Testis (tissue), 5 donors: ENCODE measurements at places on chromosomes 5 and 9. TPM values are rescaled to one million over a fixed set of nuclear protein-coding genes. Genes with fewer than 3 reads are reported as not detected.

AGGF1 gene
- total RNA-seq, result 50.4 TPM

ADGRV1 gene
- 18.0 TPM for total RNA-seq

EGFLAM gene
- 12.0 TPM for total RNA-seq

LIX1 gene
- not detected for total RNA-seq

EIF4E1B gene
- 0.99 TPM for total RNA-seq

KIAA0825 gene
- 9.3 TPM for total RNA-seq

GPX8 gene
- 12.3 TPM for total RNA-seq

SLC6A3 gene
- 1.5 TPM for total RNA-seq

ZCCHC7 gene
- total RNA-seq, result 18.5 TPM

FEM1C gene
- 28.7 TPM for total RNA-seq

CERCAM gene
- 21.7 TPM for total RNA-seq

ADAMTS6 gene
- 43.1 TPM for total RNA-seq

PAIP2 gene
- 150 TPM for total RNA-seq

ELAVL2 gene
- total RNA-seq, result 75.7 TPM

SLC4A9 gene
- total RNA-seq, result 0.81 TPM

CORO2A gene
- 50.5 TPM for total RNA-seq

SLC36A3 gene
- 4.2 TPM for total RNA-seq

GABRA1 gene
- total RNA-seq, result not detected

FCN1 gene
- total RNA-seq, result 0.19 TPM

SLC25A2 gene
- total RNA-seq, result 4.4 TPM

SMIM33 gene
- not detected for total RNA-seq

PROB1 gene
- 2.7 TPM for total RNA-seq

PLAC8L1 gene
- 7.8 TPM for total RNA-seq

LVRN gene
- 0.99 TPM for total RNA-seq

PIP5K1B gene
- 66.9 TPM for total RNA-seq

RANBP17 gene
- 63.9 TPM for total RNA-seq

C9orf85 gene
- 11.8 TPM for total RNA-seq

SPINK1 gene
- not detected for total RNA-seq

PFN3 gene
- 27.5 TPM for total RNA-seq

TAF11L5 gene
- total RNA-seq, result not detected

MARCOL gene
- not detected for total RNA-seq

FGD3 gene
- 14.3 TPM for total RNA-seq

DAB2IP gene
- 102 TPM for total RNA-seq

KYAT1 gene
- total RNA-seq, result 18.0 TPM

CCNI2 gene
- total RNA-seq, result 2.7 TPM

NDUFS6 gene
- 54.9 TPM for total RNA-seq

TUSC1 gene
- 27.2 TPM for total RNA-seq

PCDHGC4 gene
- 6.1 TPM for total RNA-seq

LHX2 gene
- 5.1 TPM for total RNA-seq

MARVELD2 gene
- 5.5 TPM for total RNA-seq

F12 gene
- 5.3 TPM for total RNA-seq

TEK gene
- total RNA-seq, result 3.2 TPM

SPATA31A3 gene
- 1.9 TPM for total RNA-seq

PCDHA1 gene
- total RNA-seq, result 1.7 TPM

DAPK1 gene
- total RNA-seq, result 74.6 TPM

TAF11L7 gene
- not detected for total RNA-seq

PCDHGA8 gene
- total RNA-seq, result 8.2 TPM

NOL6 gene
- 40.4 TPM for total RNA-seq

CTNND2 gene
- total RNA-seq, result 17.2 TPM

SLC46A2 gene
- 2.4 TPM for total RNA-seq

SMAD5 gene
- 29.1 TPM for total RNA-seq

IRX1 gene
- total RNA-seq, result 0.19 TPM

CCL21 gene
- total RNA-seq, result 1.7 TPM

DIRAS2 gene
- total RNA-seq, result 0.12 TPM

ARL14EPL gene
- not detected for total RNA-seq

SV2C gene
- 0.56 TPM for total RNA-seq

KIF24 gene
- total RNA-seq, result 20.0 TPM
